CD4-positive, alpha-beta T cell (primary cell): ENCODE measurements at places on chromosomes 6 and 20.

- peaks cover 9% of the 10 kb centered on the region for H3K36me3 ChIP-seq
- DNase-seq, result no peak
- H3K27me3 ChIP-seq, result no peaks in the 10 kb centered on the region
- no peak overlapping the region for H3K27ac ChIP-seq
These were observed 2.5 kb downstream of the TULP4 start for GRCh38 chr6:158314737-158315136.

DNA sequence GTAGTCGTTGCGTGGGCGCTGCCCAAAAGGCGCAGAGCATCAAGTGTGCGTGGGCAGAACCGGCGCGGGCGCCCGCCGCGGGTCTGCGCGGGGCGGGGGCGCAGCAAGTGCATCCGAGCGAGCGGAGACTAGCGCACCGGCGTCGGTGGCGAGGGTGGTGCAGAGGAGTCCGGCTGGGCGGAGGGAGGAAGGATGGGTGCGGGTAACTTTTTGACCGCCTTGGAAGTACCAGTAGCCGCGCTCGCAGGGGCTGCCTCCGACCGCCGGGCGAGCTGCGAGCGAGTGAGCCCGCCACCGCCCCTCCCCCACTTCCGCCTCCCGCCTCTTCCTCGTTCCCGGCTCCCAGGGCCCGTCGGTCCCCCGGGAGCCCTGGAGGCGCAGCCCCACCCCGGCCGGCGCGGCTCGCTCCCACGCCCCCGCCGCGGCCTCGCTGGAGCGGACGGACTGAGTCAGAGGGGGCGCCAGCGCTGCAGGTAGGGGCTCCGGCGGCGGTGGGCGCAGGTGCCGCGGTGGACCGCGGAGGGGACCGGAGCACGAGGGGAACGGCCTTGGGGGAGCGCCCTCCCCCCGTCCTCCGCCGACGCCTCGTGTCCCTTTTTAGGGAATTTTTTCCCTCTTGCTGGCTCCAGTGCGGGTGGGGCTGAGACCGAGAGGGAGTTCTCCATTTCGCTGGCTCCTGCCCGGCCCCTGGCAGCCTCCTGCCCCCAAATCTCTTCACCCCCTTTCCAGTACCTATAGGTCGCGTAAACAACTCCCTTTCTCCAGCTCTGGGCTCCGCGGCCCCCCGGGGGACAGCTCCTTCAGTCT lies 1.6 kb upstream of the DBNDD2 start:
- H3K27ac ChIP-seq, result peak overlapping the region; percentile 65
- peaks cover 27% of the 10 kb centered on the region for H3K4me1 ChIP-seq
- H3K36me3 ChIP-seq, result peaks cover 7% of the 10 kb centered on the region

- H3K4me3 ChIP-seq, result no peak overlapping the region
- H3K27me3 ChIP-seq, result no peaks in the 10 kb centered on the region
- H3K36me3 ChIP-seq, result no peaks in the 10 kb centered on the region
- H3K4me1 ChIP-seq, result no peaks in the 10 kb centered on the region
- H3K27ac ChIP-seq, result no peak overlapping the region
These were observed 613.5 kb downstream of the PTPRT start for GRCh38 chr20:42576167-42576566.

DNA sequence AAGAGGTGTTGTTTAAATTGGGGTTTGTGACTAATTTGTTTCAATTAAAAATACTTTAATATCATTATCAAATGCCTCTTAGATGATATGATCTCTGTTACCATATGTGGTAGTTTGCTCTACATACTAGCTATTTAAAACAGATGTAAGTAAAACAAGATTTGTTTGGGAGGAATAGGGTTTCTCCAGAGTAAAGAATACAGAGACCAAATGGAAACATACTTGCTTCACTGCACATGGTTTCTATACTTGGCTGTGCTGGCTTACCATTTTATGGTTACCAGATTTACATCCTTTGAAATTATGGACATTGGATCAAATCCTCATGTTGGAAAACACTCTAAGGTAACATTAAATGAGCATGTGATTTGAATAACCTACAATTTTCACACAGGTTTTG lies 588.3 kb downstream of the CD109 start:
- no peak overlapping the region for H3K27ac ChIP-seq
- H3K27me3 ChIP-seq, result no peaks in the 10 kb centered on the region
- H3K4me3 ChIP-seq, result no peak overlapping the region
- H3K4me1 ChIP-seq, result no peaks in the 10 kb centered on the region
- no peak for DNase-seq

GRCh38 chr20:23192469-23192868 lies 106.3 kb upstream of the CD93 start:
- no peaks in the 10 kb centered on the region for H3K36me3 ChIP-seq
- H3K4me1 ChIP-seq, result no peaks in the 10 kb centered on the region
- H3K4me3 ChIP-seq, result no peak overlapping the region
- H3K27me3 ChIP-seq, result peaks cover 2% of the 10 kb centered on the region

DNA sequence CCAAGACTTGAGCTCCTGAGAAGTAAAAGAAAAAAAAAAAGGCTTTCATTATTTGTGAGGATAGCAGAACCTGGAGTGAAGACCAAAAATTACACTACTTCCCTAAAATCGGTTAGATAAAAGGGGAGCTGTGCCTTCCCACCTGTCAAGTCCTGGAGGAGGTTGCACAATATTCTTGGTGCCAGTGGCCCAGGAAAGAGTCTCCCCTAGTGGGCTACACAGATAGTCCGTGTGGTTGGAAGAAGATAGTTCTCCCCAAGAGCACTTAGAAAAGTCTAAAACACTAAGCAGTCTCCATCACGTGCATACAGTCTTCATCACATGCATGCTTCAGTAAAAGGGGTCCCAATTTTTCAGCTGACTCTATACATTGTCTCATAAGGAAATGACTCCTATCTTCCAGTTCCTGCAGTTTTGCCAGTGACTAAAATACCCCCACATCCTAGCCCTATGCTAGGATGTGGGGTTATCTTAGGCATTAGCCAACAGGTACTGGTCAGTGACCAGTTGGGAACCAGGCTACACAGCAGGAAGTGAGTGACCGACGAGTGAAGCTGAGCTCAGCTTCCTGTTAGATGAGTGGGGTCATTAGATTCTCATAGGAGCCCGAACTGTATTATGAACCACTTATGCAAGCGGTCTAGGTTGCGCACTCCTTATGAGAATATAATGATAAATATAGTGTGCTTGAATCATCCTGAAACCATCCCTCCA lies 199.5 kb upstream of the FAM83B start:
- no peak overlapping the region for H3K27ac ChIP-seq
- DNase-seq, result no peak
- H3K27me3 ChIP-seq, result no peaks in the 10 kb centered on the region

- H3K4me1 ChIP-seq, result peaks cover 49% of the 10 kb centered on the region
- no peak overlapping the region for H3K4me3 ChIP-seq
- H3K27me3 ChIP-seq, result no peaks in the 10 kb centered on the region
- H3K27ac ChIP-seq, result no peak overlapping the region
These were observed 11.6 kb upstream of the TAGAP start for GRCh38 chr6:159056432-159056831.

- no peak overlapping the region for H3K27ac ChIP-seq
- no peak for DNase-seq
- peaks cover 34% of the 10 kb centered on the region for H3K36me3 ChIP-seq
- H3K27me3 ChIP-seq, result no peaks in the 10 kb centered on the region
- no peaks in the 10 kb centered on the region for H3K4me1 ChIP-seq
These were observed 99.0 kb downstream of the FIG4 start for GRCh38 chr6:109790131-109790530.

GRCh38 chr6:141347086-141347485 lies 785.6 kb upstream of the GJE1 start:
- H3K4me3 ChIP-seq, result no peak overlapping the region
- no peak overlapping the region for H3K27ac ChIP-seq
- no peaks in the 10 kb centered on the region for H3K4me1 ChIP-seq
- no peaks in the 10 kb centered on the region for H3K36me3 ChIP-seq
- no peak for DNase-seq
- H3K27me3 ChIP-seq, result no peaks in the 10 kb centered on the region

GRCh38 chr6:158086504-158087223 lies 81.4 kb downstream of the SERAC1 start:
- peaks cover 2% of the 10 kb centered on the region for H3K4me1 ChIP-seq
- H3K4me3 ChIP-seq, result no peak overlapping the region
- no peaks in the 10 kb centered on the region for H3K27me3 ChIP-seq
- peaks cover 78% of the 10 kb centered on the region for H3K36me3 ChIP-seq
- DNase-seq, result no peak
- no peak overlapping the region for H3K27ac ChIP-seq

DNA sequence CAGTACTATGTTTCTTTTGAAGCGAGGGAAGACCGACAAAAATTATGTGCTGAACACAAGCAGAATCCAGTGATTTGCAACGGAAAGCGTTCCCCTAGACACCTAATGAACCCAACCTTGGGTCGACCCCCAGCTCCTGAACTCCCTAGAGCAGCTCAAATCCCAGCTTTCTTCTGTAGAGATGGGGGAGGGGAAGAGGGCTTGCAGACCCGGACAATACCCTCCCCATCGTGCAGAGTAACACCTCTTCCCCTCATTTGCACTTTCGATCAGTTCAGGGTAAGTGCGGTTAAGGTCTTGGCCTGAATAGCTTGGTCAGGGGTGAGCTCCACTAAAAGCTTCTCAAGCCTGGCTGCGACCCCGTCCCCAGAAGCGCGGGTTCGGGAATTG lies 404 bp downstream of the CEP162 start:
- H3K36me3 ChIP-seq, result no peaks in the 10 kb centered on the region
- H3K4me3 ChIP-seq, result peak overlapping the region; percentile 80

GRCh38 chr6:168730931-168731716 lies 290.1 kb downstream of the SMOC2 start:
- no peak for DNase-seq
- no peak overlapping the region for H3K4me3 ChIP-seq
- H3K4me1 ChIP-seq, result no peaks in the 10 kb centered on the region
- H3K36me3 ChIP-seq, result no peaks in the 10 kb centered on the region

DNA sequence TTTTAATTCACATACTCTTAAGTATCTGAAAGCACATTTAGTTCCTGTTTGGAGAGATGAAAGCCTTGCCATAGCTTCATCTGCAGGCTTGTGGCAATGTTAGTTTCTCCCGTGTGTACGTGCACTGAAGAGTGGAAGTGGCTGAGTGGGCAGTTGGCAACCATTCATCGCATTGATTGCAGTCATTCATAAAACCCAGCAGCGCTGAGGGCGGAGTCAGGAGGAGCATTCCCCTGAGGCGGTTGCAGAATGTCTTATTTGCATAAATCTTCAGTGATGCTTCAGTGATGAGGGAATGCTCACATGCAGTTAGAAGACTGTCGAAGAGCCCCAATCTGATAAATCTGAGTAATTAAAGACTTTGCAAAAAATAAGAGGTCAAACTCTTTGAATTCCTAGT lies 79.1 kb downstream of the RIMS1 start:
- no peaks in the 10 kb centered on the region for H3K4me1 ChIP-seq
- no peak overlapping the region for H3K27ac ChIP-seq
- H3K4me3 ChIP-seq, result no peak overlapping the region
- H3K27me3 ChIP-seq, result no peaks in the 10 kb centered on the region
- H3K36me3 ChIP-seq, result no peaks in the 10 kb centered on the region
- no peak for DNase-seq

DNA sequence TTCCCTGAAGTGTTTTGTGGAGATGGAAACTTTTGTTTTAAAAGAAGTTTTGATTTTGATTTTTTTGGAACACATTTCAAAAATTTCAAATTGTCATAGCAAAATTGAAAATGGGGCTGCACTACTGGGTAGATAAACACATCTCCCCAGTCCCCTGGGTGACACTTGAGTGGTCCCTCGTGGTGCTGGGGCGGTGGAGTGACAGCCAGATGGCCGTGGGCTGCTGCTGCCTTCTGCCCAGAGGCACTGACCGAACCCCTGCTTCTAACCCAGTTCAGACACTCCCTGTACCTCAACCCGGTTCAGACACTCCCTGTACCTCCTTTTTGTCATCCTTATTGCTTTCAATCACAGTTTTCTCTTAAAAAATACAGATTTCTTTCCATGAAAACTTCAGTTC lies 69.9 kb upstream of the SYNJ2 start:
- H3K27ac ChIP-seq, result no peak overlapping the region
- H3K4me1 ChIP-seq, result no peaks in the 10 kb centered on the region
- no peak for DNase-seq
- no peaks in the 10 kb centered on the region for H3K27me3 ChIP-seq
- no peak overlapping the region for H3K4me3 ChIP-seq
- peaks cover 46% of the 10 kb centered on the region for H3K36me3 ChIP-seq

- no peak for DNase-seq
- H3K27me3 ChIP-seq, result no peaks in the 10 kb centered on the region
- no peaks in the 10 kb centered on the region for H3K4me1 ChIP-seq
- no peaks in the 10 kb centered on the region for H3K36me3 ChIP-seq
- H3K27ac ChIP-seq, result no peak overlapping the region
These were observed 313.7 kb upstream of the TBX18 start for GRCh38 chr6:85078058-85078457.

DNA sequence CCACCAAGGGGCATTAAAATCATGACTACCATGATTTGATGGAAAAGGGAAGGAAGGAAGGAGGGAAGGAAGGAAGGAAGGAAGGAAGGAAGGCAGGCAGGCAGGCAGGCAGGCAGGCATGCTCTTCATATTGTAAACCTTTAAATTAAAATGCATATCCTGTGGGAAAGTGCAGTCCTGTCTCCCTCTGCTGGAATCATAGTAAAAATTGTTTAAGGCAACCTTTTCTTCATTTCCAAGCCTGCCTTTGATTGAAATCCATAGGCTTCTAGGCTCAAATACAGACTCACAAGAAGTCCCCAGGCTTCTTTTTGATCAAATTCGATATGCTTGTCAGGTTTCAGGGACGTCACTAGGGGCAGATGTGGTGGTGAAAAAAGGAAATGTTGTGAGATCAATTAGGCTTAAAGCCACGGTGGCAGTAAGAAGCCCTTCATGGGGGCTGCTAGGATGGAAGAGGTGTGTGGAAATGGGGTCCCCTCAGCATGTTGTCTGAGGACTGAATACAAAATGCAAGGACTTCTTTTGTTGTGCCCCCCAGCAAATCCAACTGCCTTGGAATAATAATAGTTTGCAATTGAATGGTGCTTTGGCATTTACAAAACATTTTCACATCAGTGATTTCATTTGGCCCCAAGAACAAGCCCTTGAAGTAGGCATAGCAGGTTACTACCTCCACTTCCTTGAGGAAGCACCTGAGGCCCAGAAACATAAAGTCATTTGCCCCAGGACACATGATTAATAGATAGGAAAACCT lies 25.6 kb upstream of the GABRR1 start:
- peaks cover 13% of the 10 kb centered on the region for H3K4me1 ChIP-seq
- H3K27ac ChIP-seq, result no peak overlapping the region
- H3K4me3 ChIP-seq, result no peak overlapping the region
- no peaks in the 10 kb centered on the region for H3K27me3 ChIP-seq

- DNase-seq, result no peak
- H3K4me3 ChIP-seq, result no peak overlapping the region
- no peaks in the 10 kb centered on the region for H3K36me3 ChIP-seq
- H3K27me3 ChIP-seq, result no peaks in the 10 kb centered on the region
- no peak overlapping the region for H3K27ac ChIP-seq
These were observed 42.5 kb upstream of the BMP5 start for GRCh38 chr6:55917751-55918415.

- no peaks in the 10 kb centered on the region for H3K36me3 ChIP-seq
- DNase-seq, result peak; percentile 28
- peak overlapping the region; percentile 42 for H3K27ac ChIP-seq
- peaks cover 27% of the 10 kb centered on the region for H3K4me1 ChIP-seq
These were observed 619 bp downstream of the RREB1 start for GRCh38 chr6:7108196-7108963.

- H3K36me3 ChIP-seq, result no peaks in the 10 kb centered on the region
- no peak overlapping the region for H3K4me3 ChIP-seq
- DNase-seq, result no peak
- H3K4me1 ChIP-seq, result peaks cover 3% of the 10 kb centered on the region
These were observed 29.9 kb downstream of the SGK1 start for GRCh38 chr6:134287859-134288537.
